ENCODE measurements at places on chromosomes 1 and 21.

- peak; percentile 76 for DNase-seq
Observed at GRCh38 chr1:33517596-33518250, 45.3 kb downstream of the ZSCAN20 start.

- no peak for DNase-seq
Observed at GRCh38 chr21:25887166-25887565, 152.4 kb downstream of the GABPA start.

- peak; percentile 76 for DNase-seq
Observed at GRCh38 chr1:116066868-116067565, 44.2 kb upstream of the MAB21L3 start.

- DNase-seq: peak; percentile 34
Observed at GRCh38 chr1:197180252-197180878, 33.9 kb upstream of the ASPM start.

DNA sequence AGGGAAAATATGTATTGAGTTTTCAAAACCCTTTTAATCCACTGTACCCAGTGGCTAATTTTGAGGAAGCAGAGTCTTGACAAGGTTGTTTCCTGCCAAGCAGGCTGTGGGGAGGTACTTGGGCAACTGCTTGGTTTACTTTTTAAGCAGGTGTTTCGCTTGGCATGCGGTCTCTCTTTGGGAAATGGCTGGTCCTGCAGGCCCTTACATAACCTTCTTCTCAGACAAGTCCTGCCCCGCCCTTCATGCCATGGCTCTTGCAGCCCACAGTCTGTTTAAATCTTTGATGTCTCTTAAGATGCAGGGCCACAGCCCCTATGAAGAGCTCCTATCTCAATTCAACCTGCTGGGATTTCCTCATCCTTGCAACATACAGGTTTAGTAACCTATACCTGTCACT, 36.0 kb upstream of the ABCD3 start:
- DNase-seq: no peak

DNA sequence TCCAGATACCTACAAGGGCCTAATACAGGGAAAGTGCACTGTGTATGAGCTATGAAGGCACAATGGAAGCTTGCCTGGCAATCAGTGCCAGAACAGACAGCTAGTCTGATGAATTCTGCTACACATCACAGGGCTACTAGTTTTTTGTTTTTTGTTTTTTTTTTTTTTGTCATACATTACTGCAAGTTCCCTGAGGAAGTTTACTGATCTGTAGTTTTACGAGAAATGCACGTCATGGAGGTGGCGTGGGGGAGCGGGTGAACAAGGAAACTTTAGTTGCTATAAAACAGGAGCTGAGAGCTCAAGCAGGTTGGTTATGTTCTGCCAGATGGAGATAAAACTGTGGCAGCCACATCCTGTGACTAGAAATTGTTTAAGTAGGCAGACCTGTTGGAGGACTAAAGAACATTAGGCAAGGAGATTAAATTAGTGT, 17.7 kb downstream of the PTPRC start:
- DNase-seq: peak; percentile 38

DNA sequence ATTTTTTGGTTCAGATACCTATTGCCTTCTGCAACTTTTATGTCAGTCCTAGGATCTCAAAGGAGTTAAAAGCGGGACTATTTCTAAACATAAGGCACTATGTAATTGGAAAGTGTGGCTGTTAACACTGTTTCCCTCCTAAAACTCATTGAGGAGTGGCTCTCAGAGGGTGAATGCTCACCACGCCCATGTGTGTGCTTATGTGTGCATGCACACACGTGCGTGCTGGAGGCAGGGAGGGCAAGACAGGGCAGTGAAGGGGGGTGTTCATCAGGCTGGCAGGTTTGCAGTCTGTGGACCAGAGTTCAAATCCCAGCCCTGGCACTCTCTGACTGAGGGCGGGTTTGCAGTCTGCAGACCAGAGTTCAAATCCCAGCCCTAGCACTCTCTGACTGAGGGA, 22.4 kb downstream of the KCNAB2 start:
- DNase-seq: no peak

DNA sequence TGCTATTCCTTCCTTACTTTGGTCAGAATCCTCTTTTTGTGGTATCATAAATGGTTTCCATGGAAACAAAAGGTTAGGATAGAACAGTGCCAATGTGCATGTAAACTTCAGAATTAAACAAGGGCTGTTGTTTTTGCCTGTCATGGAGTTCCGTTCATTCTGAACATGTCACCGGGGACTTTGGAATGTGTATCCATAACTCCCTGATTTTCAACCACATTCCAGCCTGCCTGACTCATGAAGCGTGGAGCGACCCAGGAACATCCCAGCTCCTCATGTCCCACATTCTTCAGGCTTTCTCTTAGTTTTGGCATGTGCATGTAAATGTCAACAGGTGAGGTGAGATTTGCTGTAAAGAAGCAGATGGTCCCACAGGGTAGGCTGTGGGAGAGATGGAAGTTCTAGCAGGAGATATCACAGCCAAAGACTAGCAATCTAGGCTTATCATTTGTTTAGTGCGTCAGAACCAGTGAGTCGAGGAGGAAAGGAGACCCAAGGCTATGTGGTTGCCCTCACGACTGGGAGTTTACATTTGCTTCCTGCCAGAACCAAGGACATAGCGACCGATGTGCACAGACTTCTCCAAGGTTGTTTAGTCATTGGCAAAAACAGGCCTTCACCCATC, 23.0 kb upstream of the DNAJC11 start:
- DNase-seq: peak; percentile 71

- peak; percentile 44 for DNase-seq
Observed at GRCh38 chr1:151282883-151283725, 1.0 kb downstream of the ZNF687 start.

DNA sequence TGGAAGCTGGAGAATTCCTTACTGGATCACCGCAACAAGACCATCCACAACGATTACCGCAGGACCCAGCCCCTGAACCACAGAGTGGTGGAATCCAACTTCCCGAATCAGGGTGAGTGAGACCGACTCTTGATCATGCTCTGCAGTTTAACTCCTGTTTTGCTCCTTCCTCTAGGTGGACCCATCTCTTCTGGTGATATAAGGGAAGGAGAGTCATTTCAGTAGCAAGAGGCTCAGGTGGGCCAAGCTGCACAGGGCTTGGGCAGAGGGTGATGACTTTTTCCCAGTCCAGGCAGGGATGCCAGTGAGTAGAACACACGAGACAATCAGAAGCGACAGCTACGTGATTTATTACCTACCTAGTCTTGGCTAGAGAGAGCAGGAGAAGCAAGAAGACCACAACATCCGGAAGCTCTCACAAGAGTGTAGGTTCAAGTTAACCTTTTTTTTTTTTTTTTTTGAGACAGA, 25.2 kb downstream of the CA6 start:
- no peak for DNase-seq

All from foreskin fibroblast (primary cell).